GM13977 (cell line): ENCODE measurements at places on chromosomes 3 and 15.

- DNase-seq: no peak
Measured at GRCh38 chr15:42510258-42511006, 15.0 kb downstream of the SNAP23 start.

DNA sequence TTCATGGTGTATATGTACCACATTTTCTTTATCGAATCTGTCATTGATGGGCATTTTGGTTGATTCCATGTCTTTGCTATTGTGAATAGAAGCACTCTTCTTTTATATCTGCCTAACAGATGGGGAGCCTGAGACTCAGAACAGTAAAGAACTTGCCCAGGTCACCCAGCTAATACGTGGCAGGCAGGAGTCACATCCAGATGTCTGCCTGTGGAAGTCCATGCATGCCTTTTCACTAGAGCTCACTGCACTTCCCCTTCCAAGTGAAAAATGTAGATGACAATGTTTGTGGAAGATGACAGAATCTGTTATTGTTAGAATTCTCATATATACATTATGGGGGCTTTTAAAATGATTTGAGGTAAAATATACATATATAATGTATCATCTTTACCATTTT lies 165.0 kb downstream of the PDZRN3 start:
- DNase-seq: no peak

GRCh38 chr15:46502667-46503066 lies 867.8 kb downstream of the SQOR start:
- no peak for DNase-seq

DNA sequence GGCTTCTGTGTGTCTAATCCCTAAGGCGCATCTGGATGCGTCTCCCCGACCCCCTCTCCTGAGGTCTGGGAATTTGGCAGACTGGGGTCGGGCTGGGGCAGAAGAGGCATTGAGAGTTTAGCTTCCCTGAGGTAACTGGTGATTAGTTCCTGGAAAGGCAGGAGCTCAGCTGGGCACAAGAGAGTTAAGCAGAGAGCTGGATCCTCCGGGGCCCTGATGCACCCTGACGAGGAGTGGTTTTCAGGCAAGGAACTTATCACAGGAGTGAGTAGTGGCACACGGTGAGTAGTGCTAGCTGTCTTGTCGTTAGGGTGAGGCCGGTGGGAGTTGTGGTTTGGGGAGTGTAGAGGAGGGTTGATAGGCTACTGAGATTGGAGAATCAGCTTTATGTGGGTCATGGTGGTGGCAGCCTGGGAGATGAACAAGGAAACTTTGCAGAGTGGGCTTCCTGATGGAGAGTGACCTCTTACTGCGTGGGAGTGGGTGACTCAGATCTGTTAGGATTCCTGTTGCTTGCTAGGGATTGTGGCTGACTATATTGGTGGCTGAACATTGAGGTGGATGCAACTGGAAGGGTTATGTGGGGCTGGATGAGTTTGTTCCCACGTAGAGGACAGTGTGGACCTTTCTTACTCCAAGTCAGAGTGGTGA lies 897 bp downstream of the RAD54L2 start:
- peak; percentile 53 for DNase-seq

DNA sequence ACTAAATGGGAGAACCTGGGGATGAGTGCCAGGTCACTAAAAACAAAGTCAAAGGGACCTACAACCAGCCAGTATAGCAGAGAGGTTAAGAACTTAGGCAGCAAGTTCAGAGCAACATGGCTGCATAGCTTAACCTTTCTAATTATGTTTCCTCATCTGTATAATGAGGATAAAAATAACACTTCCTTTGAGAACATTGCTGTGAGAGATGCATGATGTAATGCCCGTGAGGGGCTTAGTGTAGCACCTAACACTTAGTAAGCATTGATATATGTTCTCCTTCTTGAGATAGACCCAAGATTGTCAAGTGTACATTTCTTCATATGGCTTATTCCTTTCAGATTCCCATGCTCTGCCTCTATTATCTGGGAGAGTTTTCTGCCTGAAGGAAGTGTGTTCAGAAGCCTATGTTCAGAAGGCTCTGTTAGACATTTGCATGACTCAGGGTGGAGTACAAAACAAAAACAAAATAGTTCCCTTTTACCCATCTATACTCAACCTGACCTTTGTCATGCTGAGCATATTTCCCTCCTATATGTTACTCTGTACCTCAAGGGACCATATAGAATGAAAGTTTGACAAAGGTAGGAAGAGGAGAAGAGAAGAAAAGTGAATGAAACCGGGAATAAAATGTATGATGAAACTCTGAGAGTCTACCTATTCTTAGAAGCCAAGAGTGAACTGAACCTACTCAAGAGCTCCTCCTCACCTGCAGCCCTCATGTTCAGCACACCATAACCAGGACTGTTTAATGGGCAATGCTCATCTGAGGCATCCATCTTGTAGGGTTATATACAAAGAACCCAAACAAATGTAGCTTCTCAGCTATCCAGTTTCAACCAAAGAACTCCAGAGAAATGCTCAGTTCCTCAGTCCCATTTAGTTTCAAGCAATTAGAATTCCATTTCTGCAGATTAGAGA lies 70.7 kb upstream of the KCNMB2 start:
- DNase-seq: peak; percentile 15

GRCh38 chr3:15782429-15782828 lies 15.3 kb downstream of the ANKRD28 start:
- no peak for DNase-seq

- no peak for DNase-seq
Measured at GRCh38 chr15:26443321-26443720, 329.5 kb downstream of the GABRB3 start.

DNA sequence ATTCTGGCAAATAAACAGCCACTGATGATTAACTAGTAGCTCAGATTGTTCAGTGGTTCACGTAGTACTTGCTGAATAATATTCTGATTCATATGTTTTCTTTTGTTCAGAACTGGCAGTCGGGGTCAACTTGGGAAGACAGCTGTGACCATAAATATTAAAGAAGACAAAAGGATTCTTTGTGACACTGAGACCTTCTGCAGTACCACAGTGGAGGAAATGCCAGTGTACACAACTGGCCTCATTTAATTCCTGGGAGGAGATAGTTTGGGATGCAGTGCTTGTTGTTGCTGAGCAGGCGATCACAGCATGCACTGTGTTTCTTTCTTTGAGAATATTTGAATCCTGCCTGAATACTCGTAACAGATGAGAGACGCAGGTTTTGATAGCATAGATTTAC lies 26.7 kb upstream of the MCF2L2 start:
- no peak for DNase-seq

DNA sequence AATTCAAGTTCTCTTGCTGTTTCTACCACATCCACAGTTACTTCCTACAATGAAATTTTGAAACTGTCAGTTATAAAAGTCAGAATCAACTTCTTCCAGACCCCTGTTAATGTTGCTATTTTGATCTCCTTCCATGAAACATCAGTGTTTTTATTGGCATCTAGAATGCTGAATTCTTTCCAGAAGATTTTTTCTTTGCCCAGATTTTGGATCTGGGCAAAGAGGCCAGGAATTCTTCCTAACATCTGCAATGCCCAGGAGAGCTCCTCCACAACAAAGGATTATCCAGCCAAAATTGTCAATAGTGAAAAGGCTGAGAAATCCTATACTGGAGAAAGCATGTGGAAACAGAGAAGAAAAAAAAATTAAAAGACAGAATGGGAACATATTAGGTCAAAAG lies 75.5 kb downstream of the SERPINI1 start:
- DNase-seq: no peak

DNA sequence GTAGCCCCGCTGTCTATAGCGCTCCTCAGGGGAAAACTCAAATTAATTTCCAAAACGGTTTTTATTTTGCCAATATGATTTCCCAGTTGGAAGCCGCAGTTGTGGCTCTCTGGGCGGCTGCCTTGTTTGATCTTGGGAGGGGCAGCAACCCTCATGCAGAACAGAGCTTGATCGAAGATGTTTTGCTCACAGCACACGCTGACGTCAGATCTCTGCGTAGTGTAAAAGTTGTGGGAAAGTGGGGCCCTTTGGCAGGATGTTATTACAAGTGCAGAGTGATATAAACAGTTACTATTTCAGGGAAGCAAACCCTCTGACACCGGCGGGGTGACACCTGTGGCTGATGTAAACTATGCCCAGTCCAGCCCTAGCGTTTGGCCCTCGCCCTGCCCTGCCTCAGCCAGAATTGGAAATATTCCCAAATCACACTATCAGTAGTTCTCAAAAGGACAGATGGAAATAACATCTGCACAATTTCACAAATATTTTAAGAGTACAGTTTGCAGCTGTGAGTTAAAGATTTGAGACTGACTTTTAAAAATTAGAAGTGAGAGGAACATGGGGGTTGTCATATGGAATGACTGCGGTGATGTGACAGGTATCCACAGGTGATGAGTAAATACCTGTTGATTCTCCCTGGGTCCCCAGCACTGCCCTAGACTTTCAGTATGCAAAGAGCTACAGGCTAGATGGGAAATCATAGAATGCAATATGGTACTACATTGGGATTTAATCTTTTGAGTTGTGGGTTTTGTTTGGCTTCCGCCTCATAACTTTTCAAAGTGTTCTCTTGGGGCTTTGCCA lies 1.7 kb downstream of the SYNM start:
- no peak for DNase-seq

DNA sequence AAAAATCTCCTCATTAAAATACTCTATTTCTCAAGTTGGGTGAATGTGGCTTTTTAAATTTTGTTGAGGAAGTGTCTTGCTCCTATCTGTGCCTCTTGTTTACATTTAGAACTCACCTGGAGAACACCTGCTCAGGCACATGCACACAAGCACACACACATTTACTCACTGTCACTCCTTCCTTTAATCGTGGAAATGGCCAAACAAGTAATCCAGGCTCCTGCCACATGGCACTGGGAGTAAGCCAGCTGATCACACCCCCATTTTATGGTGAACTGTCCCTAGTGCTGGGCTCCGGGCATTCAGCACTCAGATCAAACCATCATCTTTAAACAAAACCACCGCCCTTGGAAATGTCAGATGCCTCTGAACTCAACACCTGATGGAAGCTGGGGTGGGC lies 204.7 kb upstream of the BHLHE40 start:
- no peak for DNase-seq

DNA sequence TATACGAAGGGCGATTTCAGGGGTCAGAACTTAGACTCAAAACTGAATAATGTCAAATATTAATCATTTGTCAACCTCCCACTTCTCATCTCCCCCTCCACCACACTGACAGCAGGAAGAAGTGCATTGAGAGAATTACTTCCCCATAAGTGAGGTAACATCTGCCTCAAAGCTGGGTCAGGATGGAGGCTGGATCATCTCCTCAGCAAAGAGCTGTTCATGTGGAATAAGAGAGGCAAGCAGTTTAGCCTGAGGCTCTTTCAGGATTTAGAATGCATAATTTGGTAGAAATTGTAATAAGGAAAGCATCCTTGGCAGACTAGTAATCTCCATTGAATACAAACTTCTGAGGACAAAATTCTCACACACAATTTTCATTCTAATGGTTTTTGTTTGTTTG lies 512.1 kb downstream of the ROBO1 start:
- DNase-seq: no peak

DNA sequence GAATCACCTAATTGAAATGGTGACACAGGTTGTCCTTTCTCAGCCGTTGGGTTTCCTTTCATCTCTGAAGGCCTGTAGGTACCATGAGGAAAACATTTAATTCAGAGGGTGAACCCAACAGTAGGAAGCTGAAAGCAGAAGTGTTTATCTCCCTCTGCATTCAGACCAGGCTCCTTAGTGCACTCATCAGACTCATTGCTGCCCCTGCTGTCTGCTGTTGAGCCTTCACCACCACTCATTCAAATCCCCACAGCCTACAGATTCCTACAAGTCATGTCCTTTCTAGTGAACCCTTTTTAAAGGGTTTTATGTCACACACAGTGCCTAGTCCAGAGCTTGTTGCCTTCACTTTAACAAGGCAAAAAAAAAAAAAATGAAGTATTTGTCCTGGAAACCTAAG lies 13.4 kb downstream of the WDR48 start:
- peak; percentile 56 for DNase-seq

DNA sequence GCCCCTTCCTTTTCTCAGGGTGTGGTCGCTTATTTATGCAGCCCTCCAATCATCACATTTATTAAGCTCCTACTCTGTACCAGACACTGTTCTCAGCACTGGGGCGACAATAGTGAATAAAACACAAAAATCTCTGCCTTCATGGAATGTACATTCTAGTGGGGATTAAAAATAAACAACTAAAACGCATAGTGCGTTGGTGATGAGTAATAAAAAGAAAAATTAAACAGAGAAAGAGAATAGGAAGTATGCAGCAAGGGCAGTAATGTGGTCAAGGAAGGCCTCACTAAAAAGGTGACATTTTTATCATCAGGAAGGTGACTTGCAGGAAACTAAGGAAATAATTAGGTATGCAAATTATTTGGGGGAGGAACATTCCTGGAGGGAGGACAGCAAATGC lies 5.1 kb downstream of the SLC51B start:
- no peak for DNase-seq

DNA sequence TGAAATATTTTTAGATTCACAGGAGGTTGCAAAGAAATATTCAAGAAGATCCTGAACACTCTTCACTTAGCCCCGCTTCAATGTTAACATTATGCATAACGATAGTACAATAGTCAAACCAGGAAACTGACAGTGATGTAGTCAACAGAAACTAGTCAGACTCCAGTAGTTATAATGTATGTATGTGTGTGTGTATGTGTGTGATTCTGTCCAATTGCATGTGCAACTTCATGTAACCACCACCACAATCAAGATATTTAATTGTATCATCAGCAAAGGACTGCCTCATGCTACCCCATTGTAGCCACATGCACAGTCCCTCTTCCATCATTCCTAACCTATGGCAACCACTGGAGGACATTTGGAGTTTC lies 77.9 kb downstream of the APBA2 start:
- no peak for DNase-seq

GRCh38 chr3:20325563-20325962 lies 139.6 kb upstream of the SGO1 start:
- no peak for DNase-seq

GRCh38 chr15:75606026-75606425 lies 19.5 kb downstream of the SNUPN start:
- DNase-seq: no peak

DNA sequence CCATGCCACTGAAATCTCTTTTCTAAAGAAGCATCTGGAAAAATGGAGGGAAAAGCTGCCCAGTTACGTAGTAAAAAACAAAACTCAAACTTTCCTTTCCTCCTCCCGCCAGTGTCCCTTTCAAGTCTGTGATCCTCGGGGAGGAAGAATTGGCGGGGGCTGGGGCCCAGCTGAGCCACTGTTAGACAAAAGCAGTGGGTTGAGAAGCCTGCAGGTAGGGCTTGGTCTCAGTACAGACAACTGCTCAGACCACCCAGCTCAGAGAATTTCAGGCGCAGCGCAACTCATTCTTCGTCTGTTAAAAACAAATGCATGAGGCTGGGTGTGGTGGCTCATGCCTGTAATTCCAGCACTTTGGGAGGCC lies 117.1 kb downstream of the MYLK start:
- DNase-seq: no peak

GRCh38 chr15:50828610-50829206 lies 63.2 kb upstream of the SPPL2A start:
- no peak for DNase-seq

GRCh38 chr15:29952225-29952624 lies 130.0 kb upstream of the TJP1 start:
- DNase-seq: no peak
